ENCODE measurements at places on chromosomes 1 and 21. TPM values are rescaled to one million over a fixed set of nuclear protein-coding genes. Genes with fewer than 3 reads are reported as not detected.

- DNase-seq: no peak
Observed at GRCh38 chr1:104163912-104164476, 414.3 kb downstream of the AMY1C start.

DNA sequence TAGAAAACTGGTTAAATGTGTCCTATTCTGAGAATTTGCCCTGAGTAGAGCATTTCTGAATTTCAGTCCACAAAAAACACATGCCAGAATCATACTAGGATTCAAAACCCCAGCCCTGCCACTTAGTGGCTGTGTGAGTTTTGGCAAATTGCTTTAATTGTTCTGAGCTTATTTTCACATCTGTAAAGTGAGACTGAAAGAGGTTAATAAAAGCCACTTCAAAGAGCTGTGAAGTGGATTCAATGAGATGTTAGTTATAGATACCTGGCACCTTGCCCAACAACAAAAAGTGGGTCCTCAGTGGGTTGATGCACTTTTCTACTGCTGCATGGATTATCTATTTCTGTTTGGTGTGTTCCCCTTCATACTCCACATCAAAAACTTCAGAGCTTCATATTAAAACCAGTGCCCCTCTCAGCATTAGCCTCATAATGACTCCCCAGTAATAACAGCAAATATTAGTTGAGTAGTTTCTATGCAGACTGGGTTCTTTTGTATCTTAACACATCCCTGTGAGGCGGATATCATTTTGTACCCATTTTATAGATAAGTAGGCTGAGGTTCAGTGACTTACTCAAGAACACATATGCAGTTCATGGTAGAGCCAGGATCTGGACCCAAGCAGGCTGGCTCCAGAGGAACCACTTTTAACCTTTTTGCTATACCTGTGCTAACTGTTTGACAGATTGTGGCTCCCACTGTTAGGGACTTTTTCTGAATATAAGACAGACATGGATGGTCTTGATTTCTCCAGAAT is 14.2 kb upstream of the ADORA3 start:
- no peak for DNase-seq

DNA sequence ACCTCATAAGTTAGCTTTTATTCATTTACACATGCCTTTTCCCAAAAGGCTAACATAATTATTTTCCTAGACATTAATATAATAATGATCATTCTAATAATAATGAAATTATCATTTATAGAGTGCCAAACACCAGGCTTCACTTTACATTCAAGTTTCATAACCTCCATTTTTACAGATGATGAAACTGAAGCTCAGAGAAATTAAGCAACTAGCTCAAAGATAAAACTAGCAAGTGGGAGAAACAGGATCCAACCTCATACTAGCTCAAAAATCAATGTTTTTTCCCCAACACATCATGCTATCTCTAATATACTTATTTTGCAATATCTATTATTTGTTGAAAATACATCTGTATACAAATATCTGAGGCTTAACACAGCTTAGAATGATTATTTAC is 14.0 kb downstream of the LPGAT1 start:
- DNase-seq: no peak

The PLA2G2F gene
- total RNA-seq: not detected

DNA sequence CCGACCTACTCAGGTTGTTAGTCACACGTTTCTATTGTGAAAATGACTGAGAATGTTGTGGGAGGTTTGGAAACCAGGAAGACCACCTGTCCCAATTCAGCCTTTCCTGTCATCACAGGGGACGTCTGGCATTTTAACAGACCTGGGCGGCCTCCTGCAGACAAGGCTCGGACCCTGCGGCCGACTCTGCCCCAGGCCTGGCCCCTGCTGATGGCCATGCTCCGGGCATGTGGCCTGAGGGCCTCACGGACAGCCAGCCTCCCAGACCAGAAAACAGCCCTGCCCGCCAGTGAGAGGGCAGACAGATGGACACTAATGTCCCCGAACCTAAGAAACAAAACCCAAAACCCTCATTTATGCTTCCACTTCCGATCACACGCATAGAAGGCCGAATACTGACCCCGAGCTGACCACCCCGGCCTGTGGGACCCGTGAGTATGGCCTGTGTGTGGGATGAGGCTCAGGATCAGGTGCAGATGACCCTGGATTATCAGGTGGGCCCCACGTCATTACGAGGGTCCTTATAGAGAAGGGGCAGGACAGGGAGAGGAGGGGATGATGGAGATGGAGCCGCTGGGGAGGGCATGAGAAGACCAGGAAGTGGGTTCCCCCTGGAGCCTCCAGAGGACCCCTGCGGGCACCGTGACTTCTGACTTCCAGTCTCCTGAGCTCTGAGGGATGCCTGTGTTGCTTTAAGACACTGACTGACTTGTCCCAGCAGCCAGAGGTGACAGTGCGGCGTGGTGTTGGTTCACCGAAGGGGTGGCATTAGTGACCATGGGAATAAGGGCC is 9.6 kb downstream of the COL18A1 start:
- no peak for DNase-seq

DNA sequence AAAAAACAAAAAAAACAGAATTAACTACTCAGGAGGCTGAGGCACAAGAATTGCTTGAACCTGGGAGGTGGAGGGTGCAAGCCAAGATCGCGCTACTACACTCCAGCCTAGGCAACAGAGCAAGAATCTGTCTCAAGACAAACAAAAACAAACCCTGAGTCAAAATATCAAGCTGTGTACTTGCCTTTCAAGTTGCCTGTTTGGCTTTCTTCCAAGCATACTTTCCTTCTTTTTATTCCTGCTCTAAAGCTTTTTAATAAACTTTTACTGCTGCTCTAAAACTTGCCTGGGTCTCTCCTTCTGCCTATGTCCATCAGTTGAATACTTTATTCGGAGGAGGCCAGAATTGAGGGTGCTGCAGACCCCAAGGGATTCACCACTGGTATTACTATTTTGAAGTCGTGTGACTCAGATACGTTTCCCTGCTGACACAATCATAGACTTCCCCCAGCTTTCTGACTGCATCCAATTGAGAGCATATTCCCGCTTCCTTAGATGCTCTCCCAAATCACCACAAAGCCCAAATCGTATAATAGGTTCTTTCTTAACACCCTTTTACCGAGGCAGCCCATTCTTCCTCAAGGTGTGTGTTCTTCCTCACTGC is 3.5 kb upstream of the ACBD6 start:
- no peak for DNase-seq

DNA sequence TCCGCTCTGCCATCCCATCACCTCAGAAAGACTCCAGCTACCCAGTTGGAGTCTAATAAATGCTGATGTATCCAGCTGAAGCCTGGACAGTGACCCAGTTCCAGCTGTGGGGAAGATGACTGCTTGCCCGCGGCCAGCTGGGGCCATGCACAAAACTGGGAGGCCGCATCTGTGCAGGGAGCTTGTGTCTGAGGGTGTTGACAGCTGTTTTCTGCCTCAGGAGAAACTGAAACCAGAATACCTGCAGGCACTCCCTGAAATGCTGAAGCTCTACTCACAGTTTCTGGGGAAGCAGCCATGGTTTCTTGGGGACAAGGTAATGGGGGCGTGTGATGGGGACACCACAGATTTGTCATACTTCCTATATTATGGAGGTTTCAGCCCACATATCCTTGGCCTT is 3.2 kb downstream of the GSTM2 start:
- no peak for DNase-seq

DNA sequence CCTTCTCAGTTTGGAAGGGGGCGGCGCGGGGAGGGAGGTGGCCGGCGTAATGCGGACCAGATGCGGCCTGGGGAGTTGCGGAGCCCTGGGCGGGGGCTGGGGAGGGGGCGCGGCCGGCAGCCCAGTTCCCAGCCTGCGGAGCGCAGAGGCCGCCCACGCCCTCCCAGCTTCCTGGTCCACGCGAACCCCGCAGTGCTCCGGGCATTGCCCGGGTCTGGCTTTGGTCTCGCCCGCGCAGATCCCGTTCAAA is 695 bp downstream of the DMBX1 start:
- DNase-seq: no peak

GRCh38 chr1:74689621-74690363 is 16.2 kb upstream of the ERICH3 start:
- no peak for DNase-seq

DNA sequence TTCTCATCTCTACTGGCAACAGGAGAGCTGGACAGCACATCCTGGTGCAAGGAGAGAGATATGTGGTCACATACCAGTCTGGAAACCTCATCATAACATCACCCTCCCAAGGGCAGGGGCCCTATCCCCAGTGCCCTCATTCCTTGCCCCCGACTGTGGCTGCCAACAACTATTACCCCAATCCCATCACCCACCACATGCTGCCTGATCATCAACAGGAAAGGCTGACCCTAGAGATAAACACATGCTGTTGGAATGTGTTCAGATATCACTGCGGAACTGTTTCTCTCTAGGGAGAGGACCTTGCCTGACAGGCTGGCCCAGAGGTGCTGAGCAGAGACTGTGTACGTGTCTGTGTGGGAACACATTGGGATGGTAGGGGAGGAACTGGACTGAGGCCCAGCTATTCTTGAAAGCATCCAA is 4.5 kb upstream of the INKA2 start:
- peak; percentile 53 for DNase-seq

DNA sequence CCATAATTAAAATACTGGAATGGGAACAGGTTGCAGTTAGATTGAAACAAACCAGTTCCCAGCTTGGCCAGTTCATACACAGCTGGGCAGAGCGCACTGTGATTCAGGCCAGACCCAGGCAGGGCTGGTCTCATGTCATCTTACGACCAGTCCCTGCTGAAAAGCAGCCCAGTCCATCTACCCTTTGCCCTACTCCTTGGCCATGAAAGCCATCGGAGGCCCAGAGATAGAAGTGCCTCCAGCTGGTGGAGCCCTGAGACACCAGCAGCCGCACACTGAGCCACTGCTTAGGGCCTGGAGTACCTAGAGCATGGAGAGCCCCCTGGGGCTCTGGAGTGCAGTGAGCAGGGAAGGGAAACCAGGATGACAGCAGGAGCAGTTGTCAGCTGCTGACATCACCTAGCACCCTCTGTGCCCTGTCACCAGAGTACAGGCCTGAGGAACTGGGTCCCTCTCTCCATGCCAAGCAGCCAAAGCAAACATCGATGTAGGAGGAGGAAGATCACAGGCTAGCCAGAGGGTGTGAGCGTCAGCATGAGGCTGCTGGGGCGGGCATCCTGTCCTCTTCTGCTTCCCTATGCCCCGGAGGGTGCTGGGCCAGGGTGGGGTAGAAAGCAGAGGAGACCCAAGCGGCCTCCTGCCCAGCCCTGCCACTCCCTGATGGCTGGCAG is 34.2 kb upstream of the TMEM125 start:
- peak; percentile 68 for DNase-seq

DNA sequence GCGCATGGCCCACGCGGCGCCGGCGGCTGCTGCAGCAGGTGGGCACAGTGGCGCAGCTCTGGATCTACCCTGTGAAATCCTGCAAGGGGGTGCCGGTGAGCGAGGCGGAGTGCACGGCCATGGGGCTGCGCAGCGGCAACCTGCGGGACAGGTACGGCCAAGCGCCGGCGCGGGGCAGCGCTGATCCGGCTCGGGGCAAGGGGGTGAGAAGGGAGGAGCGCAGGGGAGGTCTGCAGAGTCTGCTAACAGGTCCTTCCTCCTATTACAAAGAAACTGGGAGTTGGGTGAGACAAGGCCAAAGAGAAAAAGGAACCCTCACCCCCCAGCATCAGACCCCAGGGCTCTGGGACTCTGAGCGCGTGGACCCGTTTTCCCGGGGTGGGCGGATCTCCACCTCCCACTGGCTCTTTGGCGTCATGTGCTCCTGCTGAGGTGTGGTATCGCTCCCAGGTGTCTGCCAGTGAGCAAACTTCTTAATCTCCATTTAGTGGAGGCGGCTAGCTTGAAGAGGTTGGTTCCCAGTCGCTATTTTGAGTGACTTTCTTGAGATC is 431 bp downstream of the MTARC1 start:
- no peak for DNase-seq

The TIE1 gene
- total RNA-seq: 42.6 TPM

All from mesenteric fat pad (tissue), 1 donor.